ENCODE measurements at places on chromosomes 11 and 22. TPM values are rescaled to one million over a fixed set of nuclear protein-coding genes. Genes with fewer than 3 reads are reported as not detected.
A peak's percentile ranks its signal among the peaks of the same experiment; 100 is the strongest.

PNPLA5 gene
- total RNA-seq: 5.2 TPM

PLEKHA7 gene
- 21.0 TPM for total RNA-seq

PDE3B gene
- 7.2 TPM for total RNA-seq

ARFGAP3 gene
- total RNA-seq: 14.1 TPM

GRCh38 chr11:34267013-34267412 lies 90.8 kb downstream of the ABTB2 start:
- no peak for DNase-seq

GRCh38 chr11:77053217-77054015 lies 13.4 kb upstream of the CAPN5 start:
- no peak for DNase-seq

GRCh38 chr11:49995565-49995964 lies 13.2 kb upstream of the OR4C12 start:
- DNase-seq: peak; percentile 25

GRCh38 chr22:27886843-27887151 lies 32.3 kb downstream of the PITPNB start:
- DNase-seq: no peak

DNA sequence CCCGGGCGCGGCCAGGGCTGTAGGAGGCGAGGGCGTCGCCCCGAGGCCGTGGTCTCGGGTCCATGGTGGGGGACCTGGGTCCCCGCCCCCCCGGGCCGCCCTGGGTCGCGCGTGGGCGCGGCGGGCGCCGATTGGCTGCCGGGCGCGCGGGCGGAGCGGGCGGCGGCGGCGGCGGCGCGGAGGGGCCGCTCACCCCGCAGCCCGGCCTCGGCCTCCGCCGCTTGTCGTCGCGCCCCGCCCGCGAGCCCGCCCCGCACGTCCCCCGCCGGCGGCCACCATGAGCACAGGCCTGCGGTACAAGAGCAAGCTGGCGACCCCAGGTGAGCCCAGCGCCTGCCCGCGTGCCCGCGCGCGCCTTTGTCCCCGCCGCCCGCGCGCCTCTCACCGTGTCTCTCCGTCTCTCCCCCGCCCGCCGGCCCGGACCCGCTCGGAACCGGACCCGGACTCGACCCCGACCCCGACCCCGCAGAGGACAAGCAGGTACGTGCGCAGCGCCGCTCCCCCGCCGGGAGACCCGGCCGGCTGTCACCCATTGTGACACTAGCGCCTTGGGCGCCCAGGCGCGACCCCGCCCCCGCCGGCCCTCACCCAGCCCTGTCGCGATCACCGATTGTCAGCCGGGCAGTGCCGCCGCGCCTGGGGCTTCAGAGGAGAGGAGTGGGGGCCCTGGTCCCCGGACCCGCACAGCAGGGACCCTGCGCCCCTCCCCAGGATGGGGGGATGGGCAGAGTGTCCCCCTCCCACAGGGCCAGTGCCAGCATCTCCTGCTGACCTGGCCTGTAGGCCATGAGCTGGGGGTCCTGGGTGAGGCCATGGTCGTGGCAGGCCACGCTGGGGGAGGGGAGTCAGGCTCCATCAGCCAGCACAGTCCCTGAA lies at the start of gene SEPTIN5:
Gene SEPTIN5 (plus strand): TSS at position 192 of the 876 bp plus-strand sequence. CDS start 86 bp downstream, at position 278.
- DNase-seq: no peak

DNA sequence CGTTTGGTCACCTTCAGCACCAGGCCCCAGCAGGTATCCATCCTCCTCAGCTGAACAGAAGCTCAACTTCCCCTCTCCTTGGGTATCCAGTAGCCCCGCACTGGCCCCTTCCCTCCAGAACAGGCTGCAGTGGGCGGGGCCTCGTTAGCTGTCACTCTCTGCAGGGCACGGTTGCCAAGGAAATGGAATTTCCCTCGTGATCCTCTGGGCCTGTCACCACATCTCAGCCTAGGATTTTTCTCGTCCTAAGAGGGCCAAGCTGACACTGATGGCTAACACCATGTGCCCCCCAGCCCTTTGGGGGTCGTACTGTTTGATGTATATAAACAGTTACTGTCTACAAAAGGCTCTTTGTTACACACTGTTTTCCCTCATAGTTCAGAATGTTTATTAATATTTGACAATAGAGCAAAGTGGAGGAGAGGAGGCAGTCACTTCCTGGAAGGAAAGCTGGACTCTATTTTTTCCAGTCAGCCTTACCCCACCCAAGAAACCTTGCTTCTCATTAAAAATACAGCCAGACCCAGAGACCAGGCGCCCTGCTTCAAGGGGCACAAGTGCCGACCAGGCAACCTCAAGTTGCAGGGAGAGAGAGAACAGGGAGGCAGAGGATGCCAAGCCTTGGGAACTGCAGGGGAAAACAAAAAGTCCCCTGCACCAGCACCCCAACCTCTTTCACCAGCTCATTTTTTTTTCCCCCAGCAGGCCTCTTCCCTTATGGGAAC lies 44.5 kb downstream of the FEZ1 start:
- peak; percentile 91 for DNase-seq

- no peak for DNase-seq
These were observed 56.2 kb upstream of the SC5D start for GRCh38 chr11:121236115-121237001.

GRCh38 chr11:70067591-70068341 lies 10.4 kb upstream of the ANO1 start:
- peak; percentile 68 for DNase-seq

All from H9 (cell line).